Stimulated activated CD4-positive, alpha-beta T cell treated with anti-CD3 and anti-CD28 coated beads, Interleukin-15, amount 100 ng/mL, for 48 hours (primary cell): ENCODE measurements at places on chromosomes 7 and 10.
A peak's percentile ranks its signal among the peaks of the same experiment; 100 is the strongest.

- no peak for DNase-seq
Measured at GRCh38 chr7:105871142-105871541, 5.3 kb downstream of the ATXN7L1 start.

DNA sequence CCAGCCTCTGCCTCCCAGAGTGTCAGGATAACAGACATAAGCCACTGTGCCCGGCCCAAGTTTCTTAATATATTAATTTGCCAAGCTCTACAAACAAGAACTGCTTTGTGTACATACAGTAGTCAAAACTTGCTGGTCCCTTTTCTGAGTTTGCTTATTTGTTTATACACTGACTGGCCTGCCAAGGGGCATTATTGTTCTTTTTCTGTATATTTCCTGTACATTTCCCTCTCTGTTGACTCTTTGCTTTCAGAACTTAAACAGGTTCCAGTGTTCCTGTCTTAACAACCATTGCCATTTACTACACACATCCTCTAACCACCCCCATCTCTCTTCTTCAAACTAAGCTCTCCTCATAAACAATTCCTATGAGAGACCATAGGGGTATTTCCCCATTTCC, 61.5 kb upstream of the RPA3 start:
- no peak for DNase-seq

DNA sequence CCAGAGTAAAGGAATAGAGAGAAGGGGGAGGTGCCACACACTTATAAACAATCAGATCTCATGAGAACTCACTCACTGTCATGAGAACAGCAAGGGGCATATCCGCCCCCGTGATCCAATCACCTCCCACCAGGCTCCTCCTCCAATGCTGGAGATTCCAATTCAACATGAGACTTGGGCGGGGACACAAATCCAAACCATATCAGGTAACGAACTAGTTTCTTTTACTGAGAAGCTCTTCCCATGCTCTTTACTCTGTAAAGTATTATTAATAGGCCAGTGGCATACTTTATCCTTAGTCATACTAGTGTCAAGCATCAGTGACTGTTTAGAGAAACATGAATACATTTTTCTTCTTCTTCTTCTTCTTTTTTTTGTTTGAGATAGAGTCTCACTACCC, 39.4 kb upstream of the ZNF488 start:
- DNase-seq: no peak

- no peak for DNase-seq
Measured at GRCh38 chr10:18073314-18073713, 66.9 kb upstream of the CACNB2 start.

DNA sequence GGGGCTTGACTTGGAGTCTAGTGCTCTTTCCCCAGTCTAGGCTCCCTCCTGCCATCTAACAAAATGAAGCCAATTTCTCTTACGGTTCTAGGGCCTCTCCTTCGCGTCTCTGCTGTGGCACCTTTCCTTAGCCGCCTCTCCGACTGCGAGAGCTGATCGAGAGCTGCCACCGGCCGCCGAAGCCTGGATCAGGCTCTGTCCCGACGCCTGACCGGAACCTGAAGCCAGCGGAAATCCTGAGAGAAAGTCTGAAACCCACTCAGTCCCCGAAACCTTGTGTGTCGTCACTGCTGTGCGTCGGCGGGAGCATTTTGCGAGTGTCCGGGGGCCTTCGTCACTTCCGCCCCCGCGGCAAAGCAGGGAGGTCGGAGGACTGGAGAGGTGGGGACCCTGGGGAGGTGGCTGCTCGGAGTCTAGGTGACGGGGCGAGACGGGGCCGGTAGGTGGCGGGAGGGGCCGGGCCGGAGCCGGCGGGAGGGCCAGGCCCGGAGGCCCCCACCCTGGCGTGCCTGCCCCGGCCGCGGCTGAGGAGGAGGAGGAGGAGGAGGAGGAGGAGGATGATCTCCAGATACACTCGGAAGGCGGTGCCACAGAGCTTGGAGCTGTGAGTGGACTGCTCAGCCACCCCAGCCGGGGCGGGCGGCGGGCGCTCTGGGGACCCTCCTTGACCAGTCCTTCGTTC, at the start of the genes ECD and FAM149B1:
TSS of gene ECD (minus strand) at position 226 of the 682 bp plus-strand sequence. CDS start 4,071 bp downstream, outside the sequence.
TSS of gene FAM149B1 (plus strand) at position 337 of the 682 bp plus-strand sequence. CDS start at position 558, 221 bp downstream.
- peak; percentile 86 for DNase-seq

- DNase-seq: no peak
Measured at GRCh38 chr10:1054684-1055083, 1.5 kb upstream of the WDR37 start.

DNA sequence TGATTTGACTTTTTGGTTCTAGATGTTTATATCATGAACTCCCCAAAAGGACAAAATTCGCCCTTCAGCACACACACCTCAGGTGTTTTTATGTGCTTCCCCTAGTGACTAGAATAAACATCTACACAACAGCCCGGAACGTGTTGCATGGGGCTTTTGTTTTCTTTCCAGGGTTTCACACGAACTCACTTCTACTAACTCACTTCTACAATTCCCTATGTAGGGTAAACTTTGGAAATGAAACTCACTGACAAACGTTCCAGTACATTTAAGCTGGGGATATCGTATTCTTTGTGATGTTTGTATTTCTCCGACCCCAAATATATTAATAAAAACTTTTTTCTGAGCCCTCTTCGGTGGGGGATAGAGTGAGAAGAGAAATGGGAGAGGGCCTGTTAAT, 1.4 kb downstream of the TRA2A start:
- DNase-seq: no peak

DNA sequence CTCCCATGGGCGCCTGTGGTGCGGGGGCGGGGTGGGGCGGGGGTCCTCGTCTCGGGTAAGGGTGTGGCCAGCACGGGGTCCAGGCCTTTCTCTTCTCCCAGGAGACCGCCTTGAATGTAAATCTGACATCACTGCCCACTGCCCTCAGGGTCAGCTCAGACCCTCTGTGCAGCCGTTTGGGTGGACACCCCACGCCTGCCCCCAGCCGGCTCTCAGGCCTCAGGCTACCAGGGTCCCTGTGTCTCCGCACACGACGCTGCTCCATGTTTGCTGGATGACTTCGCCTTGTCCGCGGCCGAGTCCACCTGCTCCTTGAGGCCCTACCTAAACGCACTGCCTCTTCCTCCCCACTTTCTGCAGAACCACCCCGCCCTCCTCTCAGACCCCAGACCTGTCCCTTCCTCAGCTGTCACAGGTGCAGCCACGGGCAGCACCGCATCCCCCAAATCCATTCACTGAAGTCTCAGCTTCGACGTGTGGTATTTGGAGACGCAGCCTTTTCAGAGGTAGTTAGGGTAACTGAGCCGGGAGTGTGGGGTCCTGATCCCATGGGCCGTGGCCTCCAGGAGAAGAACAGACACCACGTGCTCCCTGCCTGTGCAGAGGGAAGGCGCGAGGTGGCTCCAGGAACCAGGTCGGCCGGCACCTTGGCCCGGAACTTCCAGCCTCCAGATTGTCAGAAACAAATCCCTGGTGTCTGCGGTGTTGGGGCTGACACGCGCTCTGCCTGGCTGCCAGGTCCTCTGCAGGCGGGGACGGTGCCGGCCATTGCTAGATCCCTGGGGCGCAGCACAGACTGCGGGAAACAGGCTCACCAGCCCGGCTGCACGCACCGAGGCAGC, 97.4 kb upstream of the DIP2C start:
- DNase-seq: no peak

- no peak for DNase-seq
Measured at GRCh38 chr7:52799817-52800216, 235.6 kb upstream of the POM121L12 start.

GRCh38 chr7:107506674-107507339, 37.0 kb downstream of the GPR22 start:
- no peak for DNase-seq

GRCh38 chr10:89092981-89093380, 102.4 kb downstream of the FAS start:
- no peak for DNase-seq

DNA sequence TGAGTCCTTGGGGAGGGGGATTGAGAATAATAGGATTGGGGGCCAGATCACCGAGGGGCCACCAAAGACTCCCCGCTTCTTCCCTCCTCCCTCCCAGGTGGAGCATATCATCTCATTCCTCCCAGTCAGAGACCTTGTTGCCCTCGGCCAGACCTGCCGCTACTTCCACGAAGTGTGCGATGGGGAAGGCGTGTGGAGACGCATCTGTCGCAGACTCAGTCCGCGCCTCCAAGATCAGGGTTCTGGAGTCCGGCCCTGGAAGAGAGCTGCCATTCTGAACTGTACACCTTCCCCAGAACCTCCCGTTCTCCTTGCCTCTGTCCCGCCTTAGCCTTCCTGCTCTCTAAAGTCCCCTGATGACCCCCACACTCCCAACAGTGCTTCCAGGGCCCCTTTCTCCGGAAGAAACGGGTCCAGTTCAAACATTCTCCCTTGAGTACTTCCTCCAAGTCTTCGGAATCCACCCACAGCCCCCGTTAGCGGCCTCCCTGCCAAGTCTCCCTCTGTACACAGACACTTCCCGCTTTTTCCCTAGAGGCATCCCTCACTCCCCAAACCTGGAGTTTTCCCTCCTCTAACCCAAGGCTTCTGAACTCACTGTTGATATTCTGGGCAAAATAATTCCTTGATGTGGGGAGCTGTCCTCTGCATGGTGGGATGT, 4.1 kb downstream of the FBXO24 start:
- DNase-seq: no peak

- no peak for DNase-seq
Measured at GRCh38 chr7:118492466-118492865, 268.0 kb downstream of the ANKRD7 start.

DNA sequence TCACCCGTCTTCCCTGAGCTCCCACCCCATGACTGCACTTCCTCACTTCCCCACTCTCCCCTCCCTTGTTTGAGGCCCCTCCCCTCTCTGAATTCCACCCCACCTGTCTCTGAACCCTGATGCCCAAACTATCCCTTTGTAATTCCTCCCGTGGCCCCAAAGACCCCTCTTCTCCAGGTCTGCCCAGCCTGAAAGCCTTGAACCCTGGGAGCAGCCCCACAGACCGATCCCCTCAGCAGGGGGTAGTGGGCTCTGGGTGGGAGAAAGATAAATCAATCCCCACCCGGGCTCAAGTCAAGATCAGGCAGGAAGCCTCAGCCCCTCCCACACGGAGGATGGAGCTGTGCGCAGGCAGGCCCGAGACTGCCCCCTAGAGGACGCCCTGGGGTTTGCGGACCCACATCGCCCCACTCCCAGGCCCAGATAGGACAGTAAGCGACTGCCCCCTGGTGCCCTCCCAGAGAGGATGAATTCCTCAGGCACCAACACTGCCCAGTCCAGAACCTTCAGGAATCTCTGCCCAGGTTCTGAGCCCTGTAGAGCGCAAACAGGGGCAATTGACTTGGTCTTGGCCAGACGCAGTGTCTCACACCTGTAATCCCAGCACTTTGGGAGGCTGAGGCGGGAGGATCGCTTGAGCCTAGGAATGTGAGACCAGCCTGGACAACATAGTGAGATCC, 11.7 kb downstream of the HSPB1 start:
- DNase-seq: peak; percentile 94

DNA sequence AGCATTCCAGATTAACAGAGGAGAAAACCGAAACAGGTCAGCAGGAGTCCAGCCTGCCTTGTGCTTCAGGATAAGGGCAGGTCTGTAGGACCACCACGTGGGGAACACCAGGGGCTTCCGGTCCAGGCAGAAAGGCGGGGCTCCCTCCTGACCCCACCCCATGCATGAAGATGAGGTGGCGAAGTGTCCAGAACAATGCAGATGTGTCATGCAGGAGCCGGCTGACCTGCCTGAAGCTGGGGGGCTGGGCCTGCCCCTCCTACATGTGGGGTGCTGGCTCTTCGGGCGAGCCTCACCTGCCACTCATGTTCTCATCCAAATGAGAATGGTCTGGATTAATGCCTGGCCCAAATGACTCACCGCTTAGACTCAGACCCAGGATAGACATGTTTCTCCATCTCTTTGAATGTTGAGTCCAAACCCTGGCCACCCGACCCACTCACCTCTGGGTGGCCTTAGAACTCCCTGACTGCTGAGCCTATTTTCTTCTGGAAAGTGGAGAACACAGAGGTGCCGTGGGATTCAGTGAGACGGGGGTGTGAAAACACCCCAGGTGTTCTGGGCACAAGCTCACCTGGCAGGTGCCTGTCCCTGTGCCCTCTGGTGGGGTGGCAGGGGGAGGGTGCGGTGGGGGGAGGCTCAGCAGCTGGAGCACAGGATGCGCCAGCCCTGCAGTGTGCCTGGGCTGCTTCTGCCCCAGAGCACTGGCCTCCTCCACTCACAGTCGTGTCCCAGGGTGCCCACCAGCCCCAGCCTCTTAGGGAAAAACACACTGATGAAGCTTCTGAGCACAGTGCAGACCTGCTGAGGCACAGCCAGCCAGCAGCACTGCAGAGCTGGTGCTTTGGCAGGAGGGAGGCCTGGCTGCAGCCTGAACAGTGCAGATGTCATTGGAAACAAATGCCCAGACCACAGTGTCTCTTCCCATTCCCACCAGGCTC, 55.2 kb upstream of the GDF10 start:
- no peak for DNase-seq

- no peak for DNase-seq
Measured at GRCh38 chr7:42627626-42628025, 284.2 kb downstream of the C7orf25 start.

DNA sequence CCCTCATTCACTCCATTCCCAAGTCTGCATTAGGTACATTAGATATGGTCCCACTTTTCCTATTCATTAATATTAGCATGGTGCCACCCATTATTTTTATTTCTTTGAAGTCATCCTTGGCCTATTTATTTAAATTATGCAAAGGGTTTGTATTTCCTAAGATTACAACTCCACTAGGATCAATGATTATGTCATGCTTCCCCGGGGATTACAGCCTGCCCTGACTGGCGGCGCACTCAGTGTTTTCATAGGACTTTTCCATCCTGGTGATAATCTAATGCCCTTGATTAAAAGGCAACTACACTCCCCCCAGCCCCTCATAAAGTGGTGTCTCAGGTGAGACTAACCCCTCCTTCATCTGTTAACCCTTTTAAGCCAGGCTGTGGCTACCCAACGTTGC, 187.2 kb downstream of the POU6F2 start:
- no peak for DNase-seq

DNA sequence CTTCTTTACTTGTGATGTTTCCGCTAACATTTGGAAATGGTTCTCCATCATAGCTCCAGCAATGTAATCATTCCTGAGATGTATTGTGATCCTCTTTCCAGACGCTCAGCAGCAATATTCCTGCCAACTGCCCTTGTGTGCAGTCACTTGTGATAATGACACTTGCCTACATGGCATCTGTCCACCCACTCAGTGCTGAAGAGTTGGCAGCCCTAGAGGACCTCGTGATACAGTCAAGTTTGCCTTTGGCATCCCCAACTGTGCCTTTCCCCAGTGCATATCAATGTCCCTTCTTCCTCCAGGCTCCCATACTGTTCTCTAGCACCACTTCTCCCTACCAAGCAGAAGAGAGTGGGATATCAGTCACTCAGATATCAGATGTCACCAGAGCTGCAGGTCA, 64.9 kb downstream of the MYOF start:
- DNase-seq: no peak

GRCh38 chr7:51253157-51253556, 63.5 kb downstream of the COBL start:
- no peak for DNase-seq

DNA sequence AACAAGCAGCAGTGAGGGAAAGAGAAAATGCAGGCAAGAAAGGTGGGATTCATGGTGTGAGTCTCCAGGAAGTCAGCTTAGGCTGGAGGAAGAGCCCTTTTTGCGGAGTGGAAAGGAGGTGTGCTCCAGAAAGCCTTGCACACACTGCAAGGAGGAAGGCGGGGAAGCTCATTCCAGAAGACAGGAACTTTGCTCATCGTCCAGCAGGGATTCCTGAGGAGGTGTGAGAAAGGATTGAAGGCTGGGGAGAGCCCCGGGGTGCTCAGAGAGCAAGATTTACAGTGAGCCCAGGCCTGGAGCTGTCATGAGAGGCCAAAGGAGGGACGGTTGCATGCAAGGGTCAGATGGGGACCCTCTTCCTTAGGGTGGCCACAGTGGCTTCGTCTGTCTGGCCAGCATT, 17.6 kb downstream of the SLC29A3 start:
- DNase-seq: no peak

- DNase-seq: no peak
Measured at GRCh38 chr7:113198226-113198625, 79.9 kb upstream of the SMIM30 start.
